T follicular helper cell (primary cell): ENCODE measurements at places on chromosomes 13 and 19.
A peak's percentile ranks its signal among the peaks of the same experiment; 100 is the strongest.

DNA sequence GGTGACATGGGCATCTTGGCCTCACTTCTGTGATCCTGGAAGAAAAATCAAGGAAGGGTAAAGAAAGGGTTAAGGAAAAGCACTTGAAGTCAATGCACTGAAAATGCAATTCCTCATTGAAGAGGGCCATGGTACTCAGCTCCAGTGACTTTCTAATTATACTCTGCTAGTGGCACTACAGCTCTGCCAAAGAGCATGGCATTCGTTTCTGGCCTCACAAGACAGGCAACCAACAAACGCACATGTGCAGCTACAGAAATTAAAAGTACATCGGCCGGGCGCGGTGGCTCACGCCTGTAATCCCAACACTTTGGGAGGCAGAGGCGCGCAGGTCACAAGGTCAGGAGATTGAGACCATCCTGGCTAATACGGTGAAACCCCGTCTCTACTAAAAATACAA lies 21.8 kb downstream of the SACS start:
- DNase-seq = no peak

GRCh38 chr13:29479716-29480492 lies 115.6 kb downstream of the SLC7A1 start:
- DNase-seq = no peak

DNA sequence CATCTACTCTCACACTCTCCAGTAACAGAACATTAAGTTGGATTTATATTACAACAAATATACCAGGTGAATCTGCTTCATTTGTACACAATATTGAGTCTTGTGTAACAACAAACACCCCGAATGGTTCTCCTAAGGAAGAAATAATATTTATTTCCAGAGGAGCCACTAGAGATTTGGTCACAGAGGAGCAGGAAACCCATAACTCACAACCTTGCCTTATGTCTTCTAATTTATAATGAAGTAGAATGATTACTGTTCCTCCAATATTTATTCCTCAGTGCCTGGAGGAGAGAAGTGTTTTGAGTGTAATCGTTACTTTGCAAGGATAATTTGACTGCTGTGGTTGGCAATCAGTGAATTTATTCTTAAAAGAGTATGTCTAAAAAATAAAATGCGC lies 1243.7 kb upstream of the PCDH20 start:
- no peak for DNase-seq

DNA sequence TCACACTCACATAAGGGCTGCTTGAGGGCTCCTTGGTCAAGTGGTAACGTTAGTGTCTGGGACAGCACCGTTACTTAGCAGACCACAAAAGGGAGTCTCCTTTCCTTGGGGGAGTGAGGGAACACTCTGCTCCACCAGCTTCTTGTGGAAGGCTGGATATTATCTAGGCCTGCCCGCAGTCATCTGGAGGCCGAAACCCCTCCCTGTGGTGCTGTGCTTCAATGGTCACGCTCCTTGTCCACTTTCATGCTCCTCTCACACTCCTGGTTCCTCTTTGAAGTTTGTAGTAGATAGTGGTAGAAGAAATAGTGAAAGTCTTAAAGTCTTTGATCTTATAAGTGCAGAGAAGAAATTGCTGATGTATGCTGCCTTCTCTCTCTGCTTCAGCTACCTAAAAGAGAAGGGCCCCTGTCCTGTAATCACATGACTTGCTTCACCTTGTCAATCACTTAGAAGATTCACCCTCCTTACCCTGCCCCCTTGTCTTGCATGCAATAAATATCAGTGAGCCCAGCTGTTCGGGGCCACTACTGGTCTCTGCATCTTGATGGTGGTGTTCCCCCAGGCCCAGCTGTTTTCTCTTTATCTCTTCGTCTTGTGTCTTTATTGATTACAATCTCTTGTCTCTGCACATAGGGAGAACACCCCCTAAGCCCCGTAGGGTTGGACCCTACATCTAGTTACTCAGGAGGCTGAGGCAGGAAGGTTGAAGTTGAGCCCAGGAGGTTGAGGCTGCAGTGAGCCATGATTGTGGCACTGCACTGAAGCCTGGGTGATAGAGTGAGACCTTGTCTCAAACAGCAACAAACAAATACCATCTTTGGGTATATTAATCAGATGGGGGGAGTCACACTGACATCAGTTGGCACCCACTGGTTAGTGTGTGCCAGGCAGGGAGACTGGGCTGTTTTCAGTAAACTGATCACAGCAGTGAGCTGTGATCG lies 11.6 kb upstream of the MZF1 start:
- no peak for DNase-seq

- no peak for DNase-seq
Observed at GRCh38 chr13:20664351-20664750, 39.1 kb upstream of the IL17D start.

GRCh38 chr13:43058318-43058674 lies 34.9 kb downstream of the DNAJC15 start:
- no peak for DNase-seq

DNA sequence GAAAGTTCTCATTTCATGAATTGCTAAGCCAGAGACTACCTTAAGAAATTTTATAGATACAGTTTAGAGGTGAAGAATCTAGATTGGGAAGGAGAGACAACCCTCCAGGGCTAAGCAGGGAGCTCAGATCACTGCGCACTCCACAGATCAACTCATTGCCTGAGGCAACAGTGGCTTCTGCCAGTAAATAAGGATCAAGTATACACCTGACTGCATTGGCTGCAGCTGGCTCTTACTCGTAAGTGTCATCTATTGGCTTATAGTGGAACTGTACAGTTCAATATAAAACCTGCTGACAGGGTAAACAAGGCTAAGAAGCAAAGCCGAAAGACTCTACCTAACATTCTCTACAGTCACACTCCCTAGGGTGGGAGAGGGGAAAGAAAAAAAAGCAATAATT lies 18.0 kb upstream of the C1QTNF9B start:
- no peak for DNase-seq

DNA sequence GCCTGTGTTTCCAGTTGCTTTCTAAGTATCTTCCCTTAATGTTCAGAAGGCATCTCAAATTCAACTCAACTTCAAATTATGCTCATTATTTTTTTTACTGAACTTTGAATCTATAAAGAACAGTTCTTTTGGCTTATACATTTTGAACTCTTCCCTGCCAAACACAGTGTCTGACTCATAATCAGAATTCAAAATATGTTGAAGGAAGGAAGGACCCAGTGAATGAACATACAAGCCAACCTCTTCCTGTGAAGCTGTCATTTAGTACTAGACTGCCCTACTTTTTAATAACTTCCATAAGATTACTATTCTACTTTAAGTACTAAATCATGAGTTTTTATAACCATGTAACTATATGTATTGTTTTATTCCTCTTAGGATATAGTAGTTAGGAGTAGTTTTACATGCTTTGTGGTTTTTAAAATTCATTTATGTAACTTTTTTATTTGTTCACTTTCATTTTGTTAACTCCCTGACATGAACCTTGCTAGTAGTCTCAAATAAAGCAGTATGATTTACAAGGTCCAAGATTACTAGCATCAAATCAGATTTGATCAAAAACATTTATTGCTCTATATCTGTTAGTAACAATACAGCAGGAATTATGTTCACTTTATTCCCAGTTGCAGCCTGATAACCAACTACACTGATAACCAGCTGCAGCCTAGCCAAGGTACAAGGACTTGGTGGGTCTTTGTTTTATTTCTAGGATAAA lies 6.4 kb downstream of the NUDT15 start:
- DNase-seq = no peak

- no peak for DNase-seq
Observed at GRCh38 chr13:38636761-38637160, 50.1 kb upstream of the FREM2 start.

DNA sequence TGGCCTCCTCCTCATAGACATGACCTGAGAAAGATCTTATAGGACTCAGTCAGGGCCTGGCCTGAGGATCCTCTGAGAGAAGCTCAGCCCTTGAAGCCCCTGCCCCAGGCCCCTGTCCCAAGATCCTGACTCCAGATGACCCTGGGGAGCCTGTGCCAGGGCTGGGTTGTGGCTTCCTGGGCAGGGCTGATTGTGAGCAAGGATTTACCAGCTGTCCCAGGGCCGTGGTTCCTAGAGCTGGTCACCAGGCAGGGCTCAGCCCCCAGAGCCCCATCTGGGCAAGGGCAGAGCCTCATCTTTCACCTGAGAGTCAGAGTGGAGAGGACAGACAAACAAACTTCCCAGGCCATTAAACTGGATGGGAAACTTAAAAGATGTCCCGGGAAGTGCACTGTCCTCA lies 1.9 kb downstream of the CEACAM21 start:
- DNase-seq = no peak

DNA sequence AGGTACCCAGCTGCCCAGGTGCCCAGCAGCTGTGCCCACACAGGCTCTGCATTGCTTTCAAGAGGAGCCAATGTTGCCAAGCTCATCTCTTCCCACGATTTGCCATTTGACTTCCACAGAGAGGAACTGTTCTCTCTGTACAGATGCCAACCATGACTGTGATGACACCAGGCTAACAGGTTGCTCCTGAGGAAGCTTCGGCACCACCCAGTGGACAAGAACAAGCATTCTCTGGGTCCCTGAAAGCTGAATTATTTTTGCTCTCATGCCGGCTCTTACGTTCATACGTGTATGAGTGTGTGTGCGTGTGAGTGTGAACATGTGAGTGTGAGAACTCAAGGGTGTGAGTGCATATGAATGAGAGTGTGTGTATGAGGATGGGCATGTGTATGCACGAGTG lies 535.2 kb downstream of the LIG4 start:
- no peak for DNase-seq

DNA sequence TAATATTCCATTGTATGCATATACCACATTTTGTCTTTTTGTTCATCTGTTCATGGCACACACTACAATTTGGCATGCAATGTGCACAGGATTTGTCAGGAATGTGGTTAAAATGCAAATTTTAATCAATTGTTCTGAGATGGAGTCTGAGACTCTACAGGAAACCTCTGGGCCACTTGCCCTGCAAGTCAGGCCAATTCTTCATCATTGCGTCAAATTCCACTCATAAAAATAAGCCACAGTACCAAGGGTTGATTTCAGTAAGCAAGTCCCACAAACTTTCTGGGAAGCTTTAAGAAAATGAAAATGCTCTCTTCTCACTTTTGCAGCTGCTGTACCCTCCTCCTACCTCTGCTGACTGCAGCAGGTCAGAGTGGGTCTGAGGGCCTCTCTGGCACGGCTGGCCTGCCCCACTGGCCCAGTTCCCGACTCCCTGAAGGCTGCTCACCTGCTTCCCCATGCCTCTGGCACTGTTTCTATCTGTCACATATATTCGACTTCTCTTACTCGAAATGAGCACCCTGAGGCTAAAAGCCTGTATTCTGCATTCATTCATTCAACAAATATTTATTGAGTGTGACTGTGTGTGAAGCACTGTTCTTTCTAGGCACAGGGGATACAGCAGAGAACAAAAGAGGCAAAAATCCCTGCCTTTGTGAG lies 83.8 kb upstream of the WASF3 start:
- DNase-seq = no peak

DNA sequence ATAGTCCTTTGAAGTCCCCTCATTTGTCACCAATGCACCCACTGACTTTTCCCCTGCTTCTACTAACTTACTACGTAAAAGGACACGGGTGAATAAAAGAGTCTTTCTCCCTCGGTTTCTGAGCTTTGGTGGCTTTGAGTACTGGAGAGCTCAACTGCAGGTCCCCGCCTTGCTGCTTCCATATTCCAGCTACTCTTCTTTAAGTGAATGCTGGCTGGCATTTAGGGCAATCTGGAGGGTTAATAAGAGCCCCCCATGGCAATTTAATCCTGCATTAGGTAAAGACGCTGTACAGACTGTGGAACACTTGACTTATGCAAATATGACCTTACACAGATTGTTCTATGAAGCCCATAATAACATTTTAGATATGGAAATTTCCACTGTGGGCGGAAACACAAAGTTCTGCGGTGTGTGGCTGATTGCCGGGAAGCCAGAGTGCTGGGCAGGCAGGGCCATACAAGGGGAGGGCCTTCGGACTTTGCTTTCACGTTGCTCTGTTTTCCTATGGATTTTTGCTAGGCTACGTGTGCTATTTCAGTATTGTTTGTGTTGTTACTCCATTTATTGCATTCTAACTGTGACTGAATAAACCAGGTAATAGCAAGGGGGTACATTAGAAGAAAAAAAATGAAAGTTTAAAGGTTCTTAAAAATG lies 97.5 kb downstream of the SLC10A2 start:
- DNase-seq = no peak

DNA sequence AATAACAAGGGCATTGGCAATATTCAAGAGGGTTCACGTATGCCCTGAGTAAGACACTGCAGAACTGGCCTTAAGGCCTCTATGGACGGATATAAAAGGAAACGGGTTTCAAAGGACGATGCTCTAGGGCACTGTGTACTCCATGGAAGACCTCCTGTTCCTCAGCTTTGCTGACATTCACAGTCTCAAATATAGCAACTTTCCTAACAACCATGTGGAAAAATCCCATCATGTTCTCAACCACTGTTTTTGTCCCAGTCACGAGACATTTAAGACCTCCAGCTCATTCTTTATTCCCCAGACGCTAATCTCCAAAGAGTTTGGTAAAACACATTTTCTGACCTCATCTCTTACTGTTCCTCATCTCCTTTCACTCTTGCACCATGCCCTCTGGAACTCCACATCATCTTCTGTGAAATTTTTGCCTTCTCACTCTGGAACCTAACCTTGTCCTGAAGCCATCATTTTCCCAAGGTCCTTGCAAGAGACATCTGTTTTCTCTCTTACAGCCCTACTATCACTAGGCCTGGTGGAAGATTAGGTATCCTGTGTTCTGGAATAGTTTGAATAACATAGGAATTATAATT lies 37.6 kb downstream of the SPRY2 start:
- DNase-seq = no peak

DNA sequence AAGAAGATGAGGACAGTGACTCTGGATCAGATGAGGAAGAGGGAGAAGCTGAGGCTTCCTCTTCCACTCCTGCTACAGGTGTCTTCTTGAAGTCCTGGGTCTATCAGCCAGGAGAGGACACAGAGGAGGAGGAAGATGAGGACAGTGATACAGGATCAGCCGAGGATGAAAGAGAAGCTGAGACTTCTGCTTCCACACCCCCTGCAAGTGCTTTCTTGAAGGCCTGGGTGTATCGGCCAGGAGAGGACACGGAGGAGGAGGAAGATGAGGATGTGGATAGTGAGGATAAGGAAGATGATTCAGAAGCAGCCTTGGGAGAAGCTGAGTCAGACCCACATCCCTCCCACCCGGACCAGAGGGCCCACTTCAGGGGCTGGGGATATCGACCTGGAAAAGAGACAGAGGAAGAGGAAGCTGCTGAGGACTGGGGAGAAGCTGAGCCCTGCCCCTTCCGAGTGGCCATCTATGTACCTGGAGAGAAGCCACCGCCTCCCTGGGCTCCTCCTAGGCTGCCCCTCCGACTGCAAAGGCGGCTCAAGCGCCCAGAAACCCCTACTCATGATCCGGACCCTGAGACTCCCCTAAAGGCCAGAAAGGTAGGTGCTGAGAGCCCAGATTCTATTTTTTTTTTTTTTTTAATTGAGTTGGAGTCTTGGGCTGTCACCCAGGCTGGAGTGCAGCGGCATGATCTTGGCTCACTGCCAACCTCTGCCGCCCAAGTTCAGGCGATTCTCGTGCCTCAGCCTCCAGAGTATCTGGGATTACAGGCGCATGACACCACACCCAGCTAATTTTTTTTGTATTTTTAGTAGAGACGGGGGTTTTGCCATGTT lies 2.3 kb downstream of the PPP1R15A start:
- DNase-seq = peak; percentile 65

GRCh38 chr19:56306016-56306415 lies 8.6 kb downstream of the ZSCAN5A start:
- no peak for DNase-seq
